ENCODE measurements at places on chromosomes 11 and 22.

DNA sequence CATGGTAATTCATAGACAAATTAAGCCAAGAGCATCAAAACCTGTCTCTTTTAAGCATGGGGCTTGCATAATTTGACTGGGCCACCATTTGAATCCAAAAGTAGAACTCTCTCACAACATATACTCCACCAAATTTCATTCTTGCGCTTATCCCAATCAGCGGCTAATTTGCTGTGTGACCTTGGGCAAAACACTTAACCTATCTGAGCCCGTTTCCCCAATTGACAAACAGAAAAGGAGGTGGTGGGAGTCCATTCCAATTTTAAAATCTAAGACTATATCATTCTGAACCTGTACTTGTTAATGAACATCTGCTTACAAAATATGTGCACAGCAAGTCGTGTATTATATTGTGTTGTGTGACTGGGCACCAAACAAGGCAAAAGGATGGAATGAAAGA lies 338.1 kb upstream of the NARS2 start:
- no peak for DNase-seq

- DNase-seq: no peak
Observed at GRCh38 chr11:32310214-32310601, 125.1 kb downstream of the WT1 start.

DNA sequence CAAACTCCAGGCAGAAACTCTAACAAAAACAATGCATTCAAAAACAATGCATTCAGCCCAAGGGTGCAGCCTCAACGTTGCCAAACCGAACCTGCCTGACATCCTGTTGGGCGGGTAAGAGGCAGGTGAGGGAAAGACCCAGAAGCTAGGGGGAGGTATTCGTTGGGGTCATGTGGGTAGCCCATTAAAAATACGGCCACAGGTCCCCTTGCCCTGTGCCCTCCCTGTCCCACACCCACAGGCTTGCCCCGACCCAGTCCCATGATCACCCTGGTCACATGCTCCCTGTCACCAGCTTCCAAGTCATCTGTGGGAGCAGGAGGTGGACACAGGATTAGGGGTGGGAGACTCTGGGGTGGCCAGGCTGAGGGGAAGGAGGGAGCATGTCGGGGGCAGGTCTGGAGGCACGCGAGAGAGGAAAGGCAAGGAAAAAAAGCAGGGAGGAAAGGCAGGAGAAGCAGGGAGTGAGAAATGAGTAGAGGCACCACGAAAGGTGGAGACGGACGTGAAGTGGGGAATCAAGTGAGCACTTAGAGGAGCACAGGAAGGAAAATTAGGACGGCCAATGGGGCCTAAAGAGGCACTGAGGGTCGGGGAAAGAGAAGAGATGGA lies 683 bp downstream of the PLA2G6 start:
- DNase-seq: no peak

- no peak for DNase-seq
Observed at GRCh38 chr11:94537031-94537600, 6.6 kb upstream of the FUT4 start.

DNA sequence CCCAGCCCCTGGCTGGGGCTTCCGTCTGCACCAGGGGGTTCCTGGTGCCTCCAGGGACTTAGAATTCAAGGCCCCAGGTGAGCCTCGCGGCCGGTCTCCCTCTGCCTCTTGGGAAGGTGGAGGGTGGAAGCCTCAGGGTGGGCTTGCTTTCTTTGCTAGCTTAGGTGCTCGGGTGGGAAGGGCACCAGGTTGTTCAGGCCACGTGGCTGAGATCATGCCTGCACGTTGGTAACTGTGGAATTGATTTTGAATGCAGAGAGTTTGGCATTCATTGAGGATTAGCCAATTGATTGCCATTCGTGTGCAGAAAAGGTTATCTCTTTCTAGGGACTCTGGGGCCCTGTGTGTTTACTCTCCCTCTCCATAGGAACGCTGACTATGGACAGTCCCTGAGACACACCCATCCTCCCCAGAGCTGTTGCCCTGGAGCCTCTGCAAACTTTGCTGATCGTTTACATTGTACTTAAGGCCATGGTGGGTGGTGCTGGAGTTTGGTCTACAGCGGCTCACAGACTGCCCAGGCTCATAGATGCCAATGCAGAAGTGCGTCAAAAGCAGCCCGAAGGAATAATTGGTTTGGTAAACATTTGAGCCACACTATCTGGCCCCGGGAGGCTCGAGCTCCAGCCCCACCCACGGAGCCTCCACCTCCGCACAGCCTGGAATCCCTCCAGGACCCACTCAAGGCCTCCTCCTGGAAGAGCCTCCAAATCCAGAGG lies 1457.7 kb downstream of the BRD1 start:
- no peak for DNase-seq

DNA sequence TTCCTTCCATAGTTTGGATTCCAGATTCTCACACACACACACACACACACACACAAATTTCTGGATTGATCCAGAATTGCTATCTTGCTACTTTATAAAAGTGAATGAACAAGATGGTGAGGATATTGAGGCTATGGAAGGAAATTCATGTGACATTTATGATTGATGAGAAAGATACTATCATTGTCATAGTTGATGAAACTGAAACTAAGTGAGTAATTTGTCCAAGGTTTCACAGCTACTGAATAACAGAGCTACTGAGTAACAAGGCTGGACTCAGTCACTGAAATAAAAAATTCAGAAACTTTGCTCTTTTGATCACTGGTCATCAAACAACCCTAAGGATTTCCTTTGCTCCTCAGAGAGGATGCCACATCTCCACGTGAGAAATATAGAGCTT lies 16.2 kb downstream of the OR5D16 start:
- DNase-seq: no peak

GRCh38 chr22:18110194-18110953 lies at the start of gene TUBA8:
TUBA8 (plus strand) TSS chr22:18110809; CDS start chr22:18110866, 57 bp downstream.
- peak; percentile 39 for DNase-seq
